Ureter (tissue), 1 donor: ENCODE measurements at places on chromosomes 12 and 14. TPM values are rescaled to one million over a fixed set of nuclear protein-coding genes. Genes with fewer than 3 reads are reported as not detected.

Gene PPP4R4
- 0.60 TPM for total RNA-seq

Gene MSRB3
- 66.5 TPM for total RNA-seq

Gene ATL1
- total RNA-seq, result 8.8 TPM

Gene L2HGDH
- total RNA-seq, result 7.8 TPM

Gene DIO3
- 0.47 TPM for total RNA-seq

Gene TSPAN19
- not detected for total RNA-seq

Gene SELPLG
- 4.3 TPM for total RNA-seq

Gene MEG3
- total RNA-seq, result 77.9 TPM

Gene SERPINA6
- total RNA-seq, result not detected

Gene MYG1
- total RNA-seq, result 50.0 TPM

Gene ACSM4
- total RNA-seq, result not detected

Gene TMEM117
- total RNA-seq, result 16.7 TPM

Gene RNU4-1
- 1,538 TPM for total RNA-seq

Gene STYK1
- total RNA-seq, result 13.2 TPM

Gene PLBD1
- 85.4 TPM for total RNA-seq
